Calu3 (cell line): ENCODE measurements at places on chromosomes 11 and 22. TPM values are rescaled to one million over a fixed set of nuclear protein-coding genes. Genes with fewer than 3 reads are reported as not detected.

DNA sequence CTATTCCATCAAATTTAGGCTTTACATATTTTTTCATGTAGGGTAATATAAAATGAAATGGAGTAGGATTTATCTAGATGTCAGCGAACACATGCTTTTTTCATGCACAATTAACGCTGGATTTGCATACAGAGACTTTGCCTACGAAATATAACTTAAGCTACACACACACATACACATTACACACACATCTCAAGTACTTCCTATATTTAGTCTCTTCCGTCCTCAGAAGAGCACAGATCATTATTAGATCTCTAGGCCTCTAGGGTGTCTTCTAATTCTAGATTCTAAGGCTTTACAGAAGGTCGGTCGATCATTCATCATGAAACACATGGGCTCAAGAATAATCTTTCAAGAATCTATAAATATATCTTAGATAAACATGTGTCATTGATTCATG, 3.8 kb upstream of the MS4A13 start:
- no peak overlapping the region for H3K27ac ChIP-seq
- no peaks in the 10 kb centered on the region for H3K36me3 ChIP-seq
- no peak for DNase-seq
- H3K27me3 ChIP-seq = no peaks in the 10 kb centered on the region
- H3K4me1 ChIP-seq = no peaks in the 10 kb centered on the region

DNA sequence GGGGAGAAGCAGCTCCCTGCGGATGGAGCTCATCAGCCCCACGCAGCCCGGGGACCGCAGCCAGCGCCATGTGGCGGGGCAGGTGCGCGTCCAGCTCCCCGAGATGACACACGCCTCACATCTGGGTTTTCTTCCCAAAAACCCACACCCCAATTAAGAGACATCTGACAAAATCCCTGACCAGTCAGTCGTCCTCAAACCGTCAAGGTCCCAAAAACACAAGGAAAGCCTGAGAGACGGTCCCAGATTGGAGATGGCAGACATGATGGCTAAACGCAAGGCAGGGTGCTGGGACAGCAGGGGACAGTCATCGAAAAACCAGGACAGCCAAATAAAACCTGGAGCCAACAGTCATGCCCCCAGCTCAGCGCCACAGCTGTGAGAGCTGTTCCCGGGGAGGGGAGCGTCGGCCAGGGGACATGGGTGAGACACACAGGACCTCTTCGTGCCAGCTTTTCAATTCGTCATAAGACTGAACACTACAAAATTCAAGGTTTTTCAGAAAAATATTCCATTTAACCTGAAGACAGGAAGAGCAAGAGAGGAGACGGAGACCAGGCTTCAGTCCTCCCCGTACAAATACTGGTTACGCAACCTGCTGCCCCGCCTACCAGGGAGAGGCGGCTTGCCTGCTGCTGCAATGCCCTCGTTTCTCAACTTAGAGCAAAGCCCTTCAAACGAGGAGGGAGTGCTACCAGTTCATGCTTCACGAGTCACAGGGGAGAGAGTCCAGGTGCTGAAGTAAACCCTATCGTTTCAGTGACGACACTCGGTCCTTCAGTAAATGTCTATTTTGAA, 10.5 kb downstream of the TOLLIP start:
- H3K4me3 ChIP-seq = no peak overlapping the region
- no peak overlapping the region for H3K27ac ChIP-seq
- peak; percentile 71 for DNase-seq
- H3K4me1 ChIP-seq = peaks cover 25% of the 10 kb centered on the region

DNA sequence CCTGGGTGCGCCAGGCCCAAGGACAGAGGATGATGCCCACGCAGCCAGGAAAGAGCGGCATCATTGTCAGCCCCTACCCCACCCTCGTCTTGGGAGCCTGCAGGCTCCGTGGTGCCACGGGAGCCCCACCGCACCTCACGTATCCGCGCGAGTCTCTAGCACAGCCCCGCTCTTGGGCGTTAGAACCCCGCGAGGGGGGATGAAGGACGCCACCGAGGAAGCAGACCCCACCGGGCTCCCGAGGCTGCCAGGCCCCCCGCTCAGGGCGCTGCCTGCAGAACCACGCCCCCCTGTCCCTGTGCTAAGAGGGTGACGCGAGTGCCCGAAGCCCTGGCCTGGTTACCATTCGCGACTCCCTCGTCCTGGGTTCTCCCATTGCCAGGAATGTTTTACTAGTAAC, 52.3 kb upstream of the MS4A8 start:
- no peaks in the 10 kb centered on the region for H3K36me3 ChIP-seq
- no peak overlapping the region for H3K27ac ChIP-seq
- H3K4me1 ChIP-seq = no peaks in the 10 kb centered on the region
- no peaks in the 10 kb centered on the region for H3K27me3 ChIP-seq
- H3K4me3 ChIP-seq = no peak overlapping the region

DNA sequence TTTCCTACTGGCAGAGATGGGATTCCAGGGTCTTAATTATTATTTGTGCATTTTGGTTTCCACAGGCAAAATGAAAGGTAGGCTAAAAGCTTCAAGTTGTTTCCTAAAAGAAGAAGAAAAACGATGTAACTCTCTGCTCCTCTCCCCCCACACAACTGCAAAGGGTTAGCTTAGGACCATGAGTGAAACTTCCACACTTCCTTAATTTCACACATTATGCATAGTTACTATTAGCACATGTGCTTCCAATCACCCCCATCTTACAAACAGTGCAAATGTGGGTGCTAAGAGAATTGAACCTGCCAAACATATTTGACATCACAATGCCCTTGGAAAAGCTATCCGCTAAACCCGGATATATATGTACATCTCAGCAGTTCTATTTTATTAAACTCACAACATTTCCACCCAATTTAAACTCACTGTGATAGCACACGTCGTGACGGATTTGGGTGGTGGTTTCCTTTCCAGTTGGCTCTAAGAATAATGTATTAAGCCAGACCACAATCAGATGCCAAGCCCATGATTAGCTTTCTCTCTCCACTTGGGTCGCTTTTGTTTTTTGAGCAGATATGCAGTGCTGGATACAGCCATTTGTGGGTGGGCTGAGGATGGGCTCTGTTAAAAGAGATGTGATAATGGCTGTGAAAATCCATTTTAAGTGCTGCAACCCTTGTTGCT, 245.0 kb upstream of the POU2AF2 start:
- no peak overlapping the region for H3K4me3 ChIP-seq
- no peaks in the 10 kb centered on the region for H3K36me3 ChIP-seq
- no peak for DNase-seq
- no peaks in the 10 kb centered on the region for H3K4me1 ChIP-seq

KDM4D gene
- total RNA-seq = 0.68 and 1.2 TPM in 2 replicates

DNA sequence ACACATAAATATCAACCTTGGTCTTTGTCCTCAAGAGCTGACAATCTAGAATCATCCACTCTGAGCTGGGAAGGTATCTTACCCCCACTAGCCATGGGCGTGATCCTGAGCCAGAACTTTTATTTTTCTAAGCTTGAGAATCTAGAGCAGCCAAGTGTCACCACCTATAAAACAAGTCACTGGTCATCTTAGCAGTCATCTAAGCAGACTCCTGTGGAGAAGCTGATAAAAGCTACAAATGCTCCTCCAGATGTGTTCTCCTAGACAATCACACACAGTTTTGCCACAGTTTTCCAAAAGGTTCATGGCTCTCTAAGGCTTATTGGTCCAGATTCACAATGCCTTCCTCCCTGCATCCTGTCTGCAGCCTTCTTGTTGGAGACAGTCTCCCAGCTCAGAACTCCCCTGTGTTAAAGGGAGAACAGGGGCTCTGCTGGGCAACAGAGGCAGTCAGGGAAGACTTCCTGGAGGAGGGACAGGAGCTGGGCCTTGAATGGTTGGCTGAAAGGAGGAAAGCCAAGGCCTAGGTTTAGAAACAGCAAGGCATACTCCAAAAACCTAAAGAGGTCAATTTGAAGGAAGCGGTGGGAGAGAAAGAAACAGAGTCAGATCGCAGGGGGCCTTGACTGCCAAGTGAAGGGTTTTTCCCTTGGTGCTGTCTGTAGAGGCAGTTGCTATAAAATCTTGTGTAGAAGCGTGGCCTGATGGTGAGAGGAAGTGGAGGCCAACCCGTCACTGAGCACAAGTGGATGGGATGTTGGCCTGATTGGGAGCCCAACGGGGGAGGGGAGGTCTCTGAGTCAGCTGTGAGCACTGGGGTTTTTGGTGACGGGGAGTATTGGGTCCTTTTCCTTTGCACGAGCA, 42.0 kb downstream of the ALX4 start:
- no peak for DNase-seq
- no peak overlapping the region for H3K27ac ChIP-seq
- peaks cover 50% of the 10 kb centered on the region for H3K27me3 ChIP-seq
- H3K36me3 ChIP-seq = no peaks in the 10 kb centered on the region
- H3K4me3 ChIP-seq = no peak overlapping the region

DNA sequence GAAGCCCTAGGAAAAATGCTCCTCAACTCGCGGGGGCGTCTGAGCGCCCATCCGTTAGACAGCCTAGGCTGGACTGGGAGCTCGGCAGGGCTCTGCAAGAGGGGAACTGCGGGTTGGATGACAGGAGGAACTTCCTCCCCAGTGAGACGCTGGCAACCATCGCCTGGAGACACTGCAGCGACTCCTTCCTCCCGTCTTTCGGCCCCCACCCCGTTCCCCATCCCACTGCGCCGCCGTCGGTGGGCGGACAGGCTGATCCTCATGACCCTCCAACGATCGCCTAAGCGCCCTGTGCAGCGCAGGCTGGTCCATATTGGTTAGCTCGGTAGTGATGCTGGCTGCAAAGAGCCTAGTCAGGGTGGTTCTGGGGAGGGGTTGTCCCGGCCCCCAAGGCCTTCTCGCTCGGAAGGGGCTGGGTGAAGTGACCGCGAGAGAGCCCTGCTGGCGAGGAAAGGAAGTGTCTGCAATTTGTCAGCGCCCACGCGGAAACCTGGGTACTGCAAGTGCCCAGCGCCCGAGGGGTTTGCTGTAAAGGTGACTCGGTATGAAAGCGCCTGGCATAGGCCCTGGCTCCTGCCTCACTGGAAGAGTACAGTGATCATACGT, 638 bp downstream of the NRGN start:
- peaks cover 43% of the 10 kb centered on the region for H3K27me3 ChIP-seq
- peak overlapping the region; percentile 72 for H3K4me3 ChIP-seq
- no peak for DNase-seq
- peaks cover 7% of the 10 kb centered on the region for H3K4me1 ChIP-seq
- H3K36me3 ChIP-seq = peaks cover 15% of the 10 kb centered on the region

CTNND1 gene
- total RNA-seq = 318 and 323 TPM in 2 replicates

SYT9 gene
- total RNA-seq = not detected in 2 replicates

DNA sequence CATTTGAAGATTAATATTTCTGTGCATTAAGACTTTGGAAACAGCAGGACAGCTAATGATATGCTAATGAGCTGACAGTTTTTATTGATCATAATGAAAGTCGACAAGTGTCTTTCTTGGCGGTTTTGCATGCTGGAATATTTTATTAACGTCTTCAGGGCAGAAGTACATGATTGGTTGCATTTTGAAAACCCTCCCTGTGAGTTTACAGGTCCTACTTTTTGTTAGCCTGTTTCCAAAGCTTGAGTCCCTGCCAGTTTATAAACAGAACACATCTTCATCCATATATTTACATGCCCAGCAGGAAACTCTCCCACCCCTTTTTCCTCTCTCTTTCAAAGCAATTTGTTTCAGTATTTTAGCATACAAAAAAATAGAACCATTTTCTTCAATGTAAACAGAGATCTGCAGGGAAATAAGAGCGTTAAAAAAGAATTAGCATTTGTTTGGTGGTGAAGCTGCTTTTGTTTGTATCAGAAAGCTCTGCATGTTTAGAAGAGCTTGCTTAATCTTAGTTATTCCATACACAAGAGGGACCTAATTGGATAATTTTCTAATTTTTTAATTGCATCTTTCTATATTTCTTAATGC, 243.6 kb downstream of the NELL1 start:
- no peak for DNase-seq
- H3K27ac ChIP-seq = no peak overlapping the region
- H3K27me3 ChIP-seq = no peaks in the 10 kb centered on the region
- no peak overlapping the region for H3K4me3 ChIP-seq

GRCh38 chr22:46134111-46134705, 16.1 kb upstream of the PPARA start:
- no peaks in the 10 kb centered on the region for H3K27me3 ChIP-seq
- H3K4me3 ChIP-seq = no peak overlapping the region
- no peak overlapping the region for H3K27ac ChIP-seq
- no peaks in the 10 kb centered on the region for H3K36me3 ChIP-seq
